ENCODE measurements at places on chromosomes 1 and 21.

DNA sequence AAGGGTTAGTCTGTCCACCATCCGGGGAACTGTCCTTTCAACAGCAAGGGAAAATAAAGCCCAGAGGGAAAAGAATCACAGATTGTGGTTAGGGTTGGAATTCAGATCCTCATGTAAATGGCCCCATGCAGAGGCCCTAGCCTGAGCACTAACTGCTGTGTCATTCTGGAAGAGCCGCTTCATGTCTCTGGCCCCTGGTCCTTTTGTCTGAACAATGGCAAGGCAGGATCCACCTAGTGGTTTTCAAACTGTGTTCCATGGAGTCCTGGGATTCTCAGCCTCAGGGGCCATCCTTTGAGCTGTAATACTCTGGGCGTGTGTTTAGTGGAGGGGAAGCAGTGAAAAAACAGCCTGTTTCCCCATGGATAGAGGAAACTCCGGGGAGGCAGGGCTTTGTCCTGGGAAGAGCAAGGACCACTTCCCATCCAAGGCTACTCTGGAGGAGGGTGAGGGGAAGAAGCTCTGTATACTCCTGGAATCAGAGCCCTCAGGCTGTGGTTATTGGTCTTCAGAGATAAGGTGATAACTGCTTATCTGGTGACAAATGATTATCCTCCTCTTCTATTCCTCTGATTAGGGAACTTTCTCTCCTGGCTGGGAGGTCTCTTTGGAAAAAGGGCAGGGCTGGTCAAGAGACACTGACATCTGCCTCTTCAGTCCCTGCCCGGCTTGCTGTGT lies 19.2 kb downstream of the PAX7 start:
- DNase-seq = no peak

DNA sequence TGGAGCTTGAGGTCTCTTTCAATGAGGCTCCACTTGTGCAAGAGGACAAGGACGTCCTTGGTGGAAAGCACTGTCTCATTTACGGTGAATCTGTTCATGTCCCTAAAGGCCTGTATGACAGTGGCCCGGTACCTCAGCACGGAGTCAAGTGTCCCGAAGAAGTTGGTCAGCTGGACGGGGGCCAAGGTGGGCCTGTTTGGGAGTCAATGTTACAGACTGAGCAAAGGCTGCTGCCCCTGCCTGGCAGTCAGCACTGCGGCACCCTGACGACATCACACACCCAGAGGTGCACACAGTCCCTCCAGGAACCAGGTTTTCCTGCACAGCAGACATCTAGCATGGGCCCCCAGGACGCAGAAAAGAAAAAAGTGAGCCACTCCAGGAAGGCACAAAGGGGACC lies 19.1 kb downstream of the MRAP start:
- DNase-seq = no peak

GRCh38 chr1:58596631-58597052 lies 19.6 kb upstream of the TACSTD2 start:
- no peak for DNase-seq

- DNase-seq = peak; percentile 20
Measured at GRCh38 chr1:40662864-40663263, 2.6 kb downstream of the RIMS3 start.

- no peak for DNase-seq
Measured at GRCh38 chr1:42924851-42925760, 33.6 kb downstream of the SLC2A1 start.

GRCh38 chr1:230573658-230574057 lies 68.6 kb upstream of the COG2 start:
- no peak for DNase-seq

GRCh38 chr21:45331531-45332147 lies 43.9 kb upstream of the POFUT2 start:
- no peak for DNase-seq

- no peak for DNase-seq
Measured at GRCh38 chr1:181175356-181175910, 86.9 kb downstream of the IER5 start.

DNA sequence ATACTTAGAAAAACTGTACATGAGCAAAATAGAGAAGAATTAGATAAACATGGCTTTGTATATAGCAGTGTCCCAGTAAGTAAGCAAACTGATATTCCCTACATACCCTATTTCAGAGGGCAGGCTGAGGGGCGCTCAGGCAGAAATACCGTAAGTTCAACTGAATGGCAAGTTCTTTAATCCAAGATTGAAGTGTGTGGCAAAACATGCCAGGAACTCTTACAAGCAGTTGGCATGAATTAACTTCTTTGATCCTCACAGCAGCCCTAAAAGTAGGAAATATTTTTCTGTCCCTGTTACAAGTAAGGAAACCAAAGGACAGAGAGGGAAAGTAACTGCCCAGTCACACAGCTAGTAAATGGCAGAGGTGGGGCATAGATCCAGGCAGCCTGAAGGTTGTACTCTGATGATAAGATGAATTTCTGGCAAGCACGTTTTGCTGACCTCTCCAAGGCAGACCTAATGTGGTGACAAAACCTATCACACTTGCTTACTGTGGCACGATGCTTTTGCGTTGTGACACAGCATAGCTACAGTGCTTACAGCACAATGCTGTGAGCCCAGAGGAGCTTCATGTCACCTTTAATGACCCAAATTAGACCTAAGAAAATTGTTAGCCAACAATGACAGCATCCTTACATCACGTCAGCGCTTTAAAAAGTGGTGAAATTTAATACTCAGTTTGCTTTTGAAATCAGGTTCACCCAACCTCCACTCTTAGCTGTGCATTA lies 35.0 kb upstream of the THEM4 start:
- no peak for DNase-seq

DNA sequence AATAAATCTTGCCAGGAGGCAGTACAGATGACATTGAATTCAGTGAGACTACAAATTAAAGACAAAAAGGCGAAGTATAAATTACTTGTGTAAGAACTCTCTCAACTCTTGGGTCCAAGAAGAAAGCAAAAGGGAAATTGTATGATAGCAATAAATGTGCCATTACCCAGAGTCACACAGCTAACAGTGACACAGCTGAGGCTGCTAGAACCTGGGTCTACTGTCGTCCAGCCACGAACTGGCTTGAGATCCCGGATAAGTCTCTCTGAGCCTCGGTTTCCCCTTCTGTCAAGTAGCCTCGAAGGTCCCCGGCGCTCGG lies 362 bp upstream of the ROR1 start:
- no peak for DNase-seq

- no peak for DNase-seq
Measured at GRCh38 chr1:1084372-1085170, 10.5 kb upstream of the RNF223 start.

DNA sequence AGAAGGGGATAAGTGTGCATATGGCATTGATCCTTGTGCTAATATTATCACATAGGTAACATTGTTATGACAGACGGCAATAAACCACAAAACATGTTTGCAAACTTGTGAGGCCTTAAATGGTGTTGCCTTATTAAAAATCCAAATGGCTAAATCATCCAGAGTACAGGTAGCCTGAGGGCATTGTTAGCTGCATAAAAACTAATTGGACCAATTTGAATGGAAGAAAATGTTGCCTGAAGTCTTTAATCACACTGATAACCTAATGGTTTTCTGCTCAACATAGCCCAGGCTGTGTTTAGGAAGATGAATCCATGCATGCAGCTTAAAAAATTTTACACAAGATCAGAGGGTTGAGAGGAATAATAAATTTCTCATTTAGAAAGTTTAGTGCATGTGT lies 19.4 kb upstream of the LRRC53 start:
- DNase-seq = peak; percentile 2

- no peak for DNase-seq
Measured at GRCh38 chr1:9886092-9886742, 23.9 kb downstream of the CTNNBIP1 start.

GRCh38 chr1:200337410-200337809 lies 72.4 kb downstream of the ZNF281 start:
- no peak for DNase-seq

GRCh38 chr1:109443476-109443875 lies 17.2 kb upstream of the PSMA5 start:
- no peak for DNase-seq

DNA sequence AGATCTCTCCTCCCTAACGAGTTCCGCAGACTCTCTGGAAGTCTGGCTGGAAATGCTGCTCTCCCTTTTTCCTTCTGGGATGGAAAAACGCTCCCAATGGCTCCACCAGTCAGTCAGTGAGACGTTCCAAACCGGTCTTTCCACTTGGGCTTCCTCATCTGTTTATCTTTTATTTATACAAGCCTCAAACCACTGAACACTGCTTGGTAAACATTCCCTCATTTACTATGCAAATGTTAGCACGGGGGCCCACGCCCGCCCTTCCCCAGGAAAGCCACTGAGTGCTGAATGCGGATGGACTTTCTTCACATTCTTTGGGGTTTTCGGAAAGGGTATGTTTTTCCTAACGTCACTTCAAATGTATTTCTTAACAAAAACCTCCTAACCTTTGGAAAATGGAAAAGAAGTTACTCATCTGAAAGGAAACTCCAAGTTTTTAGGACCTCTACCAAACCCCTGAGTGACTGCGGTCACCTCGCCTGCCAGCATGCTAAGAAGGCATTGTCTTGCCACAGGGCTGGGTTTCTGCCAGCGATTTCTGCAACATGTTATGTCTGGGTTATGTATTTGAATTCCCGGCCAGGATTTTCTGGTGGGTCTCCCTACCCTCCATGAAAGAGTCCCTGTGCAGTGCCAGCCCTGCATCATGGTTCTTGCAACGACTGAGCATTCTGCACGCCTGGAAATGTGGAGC lies 14.0 kb upstream of the UMODL1 start:
- DNase-seq = peak; percentile 39

DNA sequence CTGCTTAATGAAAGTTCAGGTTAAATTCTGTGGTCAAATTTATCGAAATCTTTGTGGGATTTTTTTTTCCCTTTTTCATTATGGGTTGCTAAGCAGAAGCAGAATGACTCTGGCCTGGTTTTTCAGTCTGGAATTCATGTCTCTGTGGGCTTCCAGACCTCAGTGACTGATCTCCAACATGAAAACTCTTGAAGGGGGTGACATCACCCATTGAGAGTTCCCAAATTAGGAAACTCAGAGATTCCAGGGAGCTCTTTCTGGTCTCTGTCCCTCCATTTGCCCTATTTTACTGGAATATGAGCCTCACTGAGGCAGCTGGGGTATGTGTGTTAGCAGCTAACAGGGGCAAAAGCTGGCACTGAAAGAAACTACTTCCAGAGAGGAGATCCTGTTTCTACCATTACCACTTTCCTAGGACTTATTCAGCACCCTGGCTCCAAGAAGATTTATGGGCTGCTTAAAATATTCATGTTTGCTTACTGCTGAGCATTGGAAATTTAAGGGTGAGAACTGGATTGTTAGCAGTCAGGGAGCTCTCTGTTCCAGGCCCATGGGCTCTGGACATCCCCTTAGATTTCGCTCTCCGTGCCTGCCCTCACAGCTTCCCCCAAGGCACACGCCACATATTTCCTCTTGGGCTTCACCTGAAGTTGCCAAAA lies 203.4 kb upstream of the SPAG17 start:
- DNase-seq = no peak

GRCh38 chr1:117061986-117062415 lies 1.9 kb downstream of the TTF2 start:
- DNase-seq = no peak

DNA sequence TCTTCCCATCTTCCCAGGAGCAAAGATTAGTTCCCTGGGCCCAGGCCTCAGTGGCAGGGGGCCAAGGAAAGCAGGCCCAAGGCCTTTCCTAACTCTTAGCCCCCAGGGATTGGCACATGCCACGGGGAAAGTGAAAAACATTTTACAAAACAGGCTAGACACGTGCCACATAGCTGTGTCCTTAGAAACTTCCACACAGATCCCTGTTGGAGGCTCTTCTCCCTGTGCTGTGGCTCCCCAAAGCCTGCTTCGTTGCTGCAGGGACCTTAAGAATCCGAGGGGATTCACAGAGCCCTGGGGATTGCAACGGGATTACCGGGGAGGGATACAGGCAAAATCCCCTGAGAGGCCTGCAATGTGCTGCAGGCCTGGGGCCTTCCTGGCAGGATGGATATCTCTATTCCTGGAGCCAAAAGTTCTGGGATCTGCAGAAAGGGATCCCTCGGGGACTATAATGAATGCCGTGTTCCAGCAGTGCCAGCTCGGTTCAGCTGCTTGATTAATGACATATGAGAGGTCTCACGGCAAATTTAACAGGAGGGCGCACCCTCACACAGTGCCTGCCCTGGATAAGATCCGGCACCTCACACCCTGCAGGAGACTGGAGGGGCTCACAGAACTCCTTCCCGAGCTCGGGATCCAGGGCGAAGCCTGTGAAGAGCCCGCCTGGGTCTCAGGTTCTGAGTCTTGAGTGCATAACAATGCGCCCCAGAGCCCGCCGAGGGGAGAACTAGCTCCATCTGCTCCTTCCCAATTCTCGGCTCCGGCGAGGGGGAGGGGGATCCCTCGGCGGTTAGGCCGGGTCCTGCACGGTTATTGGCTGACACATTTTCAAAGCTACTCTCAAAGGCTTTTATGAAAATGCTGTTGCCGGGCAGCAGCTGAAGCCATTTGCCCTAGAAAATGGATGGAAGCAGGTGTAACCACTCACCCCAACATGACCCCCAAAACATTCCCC lies 15.3 kb upstream of the RGS8 start:
- DNase-seq = no peak

DNA sequence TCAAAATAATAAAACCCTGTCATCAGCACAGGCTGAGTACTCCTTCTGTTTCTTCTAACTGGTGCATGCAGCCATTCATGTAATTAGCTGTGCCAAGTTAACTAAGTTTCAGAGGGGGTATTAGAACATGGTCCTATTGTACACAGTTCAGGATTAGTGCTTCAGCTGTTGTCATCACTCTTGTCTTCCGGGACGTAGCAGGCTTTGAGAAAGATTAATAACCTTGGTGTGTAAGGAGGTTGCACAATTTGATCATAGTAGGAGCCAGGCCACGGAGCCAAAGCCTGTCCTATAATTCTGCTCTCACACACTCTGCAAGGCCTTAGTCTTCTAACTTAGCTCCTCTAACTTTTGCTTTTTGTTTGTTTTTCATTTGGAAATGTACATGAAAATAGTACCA lies 44.7 kb downstream of the PTGFRN start:
- DNase-seq = no peak

DNA sequence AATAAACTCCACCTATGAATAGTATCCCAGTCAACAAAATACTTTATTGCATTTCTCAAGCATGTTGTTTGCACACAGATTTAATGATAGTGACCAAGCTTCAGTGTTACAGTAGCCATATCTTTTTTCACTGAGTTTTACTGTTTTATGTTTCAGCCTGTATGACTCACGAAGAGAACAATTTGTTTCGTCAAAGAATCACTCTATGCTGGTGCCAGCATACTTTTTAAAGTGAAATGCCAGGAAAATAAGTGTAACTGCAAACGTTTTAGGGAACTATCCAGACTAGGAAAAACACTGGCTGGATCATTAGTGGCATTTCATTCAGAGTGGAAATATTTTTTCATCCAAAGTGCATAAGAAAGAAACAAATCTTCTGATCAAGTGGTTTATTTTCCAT lies 210.8 kb downstream of the COL11A1 start:
- DNase-seq = no peak

DNA sequence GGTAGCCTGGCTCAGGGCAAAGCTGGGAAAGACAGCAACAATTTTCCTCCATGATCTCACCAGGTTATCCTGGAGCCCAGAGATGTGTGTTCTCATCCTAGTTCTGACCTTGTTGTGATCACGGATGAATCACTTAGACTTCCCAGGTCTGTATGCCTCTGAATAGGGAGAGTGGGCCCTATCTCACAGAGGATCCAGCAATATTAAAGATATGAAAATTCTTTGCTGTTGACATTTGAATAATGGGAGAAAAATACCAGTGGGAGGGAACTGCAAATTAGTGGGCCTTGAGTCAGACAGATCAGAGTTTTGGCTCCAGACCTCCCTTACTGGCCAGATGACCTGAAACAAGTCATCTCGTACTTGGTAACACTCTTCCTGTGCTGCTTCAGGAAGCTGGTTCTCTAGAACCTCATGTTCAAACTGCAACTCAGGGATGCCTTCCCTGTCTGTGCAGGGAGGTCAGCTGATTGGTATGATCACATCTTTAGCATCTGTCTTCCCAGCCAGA lies 32.8 kb upstream of the RNF19B start:
- DNase-seq = no peak
